ENCODE measurements at places on chromosomes 7 and 10. TPM values are rescaled to one million over a fixed set of nuclear protein-coding genes. Genes with fewer than 3 reads are reported as not detected.

Gene FZD8
- total RNA-seq, result 0.31 TPM

Gene CAV2
- total RNA-seq, result not detected

- no peaks in the 10 kb centered on the region for H3K27me3 ChIP-seq
- H3K36me3 ChIP-seq, result no peaks in the 10 kb centered on the region
- H3K4me3 ChIP-seq, result no peak overlapping the region
Measured at GRCh38 chr10:57849691-57850357, 417.9 kb downstream of the IPMK start.

Gene AKR1D1
- total RNA-seq, result not detected

Gene ATG9B
- 3.5 TPM for total RNA-seq

DNA sequence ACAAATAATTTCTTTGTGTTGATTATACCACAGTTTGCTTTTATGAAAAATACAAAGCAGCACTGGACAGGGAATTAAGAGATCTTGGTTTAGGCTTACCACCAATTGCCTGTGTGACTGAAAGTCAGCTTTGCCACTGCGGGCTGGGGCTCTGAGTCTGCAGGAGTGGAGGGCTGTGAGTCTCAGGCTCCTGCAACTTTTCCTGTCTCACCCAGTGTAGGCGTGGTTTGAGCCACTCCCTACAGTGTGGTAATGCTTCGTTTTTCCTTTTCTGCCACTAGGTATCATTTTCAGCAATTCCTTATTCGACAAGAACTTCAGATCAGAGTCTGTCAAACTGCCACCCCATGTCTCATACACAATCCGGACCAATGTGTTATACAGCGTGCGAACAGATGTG lies 180.6 kb downstream of the ABCA13 start:
- no peak overlapping the region for H3K27ac ChIP-seq
- no peaks in the 10 kb centered on the region for H3K4me1 ChIP-seq
- no peak overlapping the region for H3K4me3 ChIP-seq
- peaks cover 4% of the 10 kb centered on the region for H3K27me3 ChIP-seq
- H3K36me3 ChIP-seq, result no peaks in the 10 kb centered on the region
- no peak for DNase-seq

- no peaks in the 10 kb centered on the region for H3K36me3 ChIP-seq
- DNase-seq, result no peak
- H3K27me3 ChIP-seq, result no peaks in the 10 kb centered on the region
- no peaks in the 10 kb centered on the region for H3K4me1 ChIP-seq
- no peak overlapping the region for H3K27ac ChIP-seq
- H3K4me3 ChIP-seq, result no peak overlapping the region
Measured at GRCh38 chr10:81784111-81784597, 90.8 kb upstream of the NRG3 start.

DNA sequence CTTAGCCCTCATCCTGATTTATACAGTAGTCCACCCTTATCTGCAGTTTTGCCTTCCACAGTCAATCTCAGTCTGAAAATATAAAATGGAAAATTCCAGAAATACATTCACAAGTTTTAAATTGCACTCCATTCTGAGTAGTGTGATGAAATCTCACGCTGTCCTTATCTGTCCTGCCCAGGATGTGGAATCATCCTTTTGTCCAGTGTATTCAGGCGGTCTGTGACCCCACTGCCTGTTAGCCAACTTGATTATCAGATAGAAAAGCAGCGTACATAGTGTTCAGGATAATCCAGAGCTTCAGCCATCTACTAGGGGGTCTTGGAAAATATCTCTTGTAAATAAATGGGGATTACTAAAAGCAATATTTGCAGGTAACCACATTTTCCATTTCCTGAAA lies 146.3 kb downstream of the MALRD1 start:
- no peak overlapping the region for H3K4me3 ChIP-seq
- no peaks in the 10 kb centered on the region for H3K4me1 ChIP-seq
- no peaks in the 10 kb centered on the region for H3K36me3 ChIP-seq
- no peaks in the 10 kb centered on the region for H3K27me3 ChIP-seq

Gene ADAM22
- 1.8 TPM for total RNA-seq

DNA sequence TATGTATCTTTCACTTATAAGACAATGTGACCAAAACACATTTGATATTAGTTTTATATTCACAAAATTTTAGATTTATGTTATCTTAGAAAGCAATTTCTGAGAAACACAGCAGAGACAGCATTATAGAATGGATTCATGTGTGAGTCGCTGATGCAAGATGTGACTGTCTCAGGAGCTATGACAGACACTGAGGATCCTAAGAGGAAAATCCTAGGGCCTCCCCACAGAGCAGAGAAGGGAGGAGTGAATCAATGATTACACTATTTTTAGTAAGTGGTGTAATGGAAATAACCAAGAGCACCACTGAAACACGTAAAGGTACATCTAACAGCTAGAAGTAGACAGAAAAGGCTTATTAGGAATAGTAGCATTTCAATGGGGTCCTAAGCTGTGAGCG lies 204.0 kb upstream of the PTN start:
- H3K27me3 ChIP-seq, result no peaks in the 10 kb centered on the region
- H3K4me3 ChIP-seq, result no peak overlapping the region
- DNase-seq, result no peak
- H3K27ac ChIP-seq, result no peak overlapping the region
- no peaks in the 10 kb centered on the region for H3K36me3 ChIP-seq

GRCh38 chr10:27607591-27607990 lies 103.5 kb downstream of the RAB18 start:
- no peaks in the 10 kb centered on the region for H3K27me3 ChIP-seq
- H3K4me3 ChIP-seq, result no peak overlapping the region

- no peak overlapping the region for H3K27ac ChIP-seq
- peaks cover 4% of the 10 kb centered on the region for H3K4me1 ChIP-seq
- DNase-seq, result no peak
- no peaks in the 10 kb centered on the region for H3K27me3 ChIP-seq
Measured at GRCh38 chr7:111368381-111369065, 193.8 kb downstream of the IMMP2L start.

DNA sequence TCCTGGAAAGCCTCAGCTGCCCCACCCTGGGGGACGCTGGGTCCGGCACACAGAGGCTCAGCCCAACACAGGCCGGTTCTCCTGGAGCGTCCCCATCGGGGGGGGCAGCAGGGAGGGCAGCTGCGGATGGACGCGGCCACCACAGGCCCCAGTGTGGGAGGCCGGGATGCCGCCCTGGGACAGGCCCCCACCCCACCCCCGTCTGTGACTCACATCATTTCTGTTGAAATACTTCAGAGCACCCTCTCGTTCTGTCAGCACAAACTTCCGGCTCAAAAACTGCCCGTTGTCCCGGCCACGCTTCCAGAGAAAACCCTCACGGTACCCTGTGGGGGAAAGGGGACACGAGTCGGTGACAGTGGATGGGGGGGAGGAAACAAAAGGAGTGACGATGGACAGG lies 28.5 kb downstream of the GET4 start:
- no peak for DNase-seq
- H3K36me3 ChIP-seq, result no peaks in the 10 kb centered on the region
- no peak overlapping the region for H3K27ac ChIP-seq

GRCh38 chr10:8543361-8544056 lies 489.0 kb downstream of the GATA3 start:
- no peaks in the 10 kb centered on the region for H3K36me3 ChIP-seq
- H3K27ac ChIP-seq, result no peak overlapping the region
- no peaks in the 10 kb centered on the region for H3K27me3 ChIP-seq
- H3K4me1 ChIP-seq, result peaks cover 15% of the 10 kb centered on the region
- H3K4me3 ChIP-seq, result no peak overlapping the region
- DNase-seq, result no peak

DNA sequence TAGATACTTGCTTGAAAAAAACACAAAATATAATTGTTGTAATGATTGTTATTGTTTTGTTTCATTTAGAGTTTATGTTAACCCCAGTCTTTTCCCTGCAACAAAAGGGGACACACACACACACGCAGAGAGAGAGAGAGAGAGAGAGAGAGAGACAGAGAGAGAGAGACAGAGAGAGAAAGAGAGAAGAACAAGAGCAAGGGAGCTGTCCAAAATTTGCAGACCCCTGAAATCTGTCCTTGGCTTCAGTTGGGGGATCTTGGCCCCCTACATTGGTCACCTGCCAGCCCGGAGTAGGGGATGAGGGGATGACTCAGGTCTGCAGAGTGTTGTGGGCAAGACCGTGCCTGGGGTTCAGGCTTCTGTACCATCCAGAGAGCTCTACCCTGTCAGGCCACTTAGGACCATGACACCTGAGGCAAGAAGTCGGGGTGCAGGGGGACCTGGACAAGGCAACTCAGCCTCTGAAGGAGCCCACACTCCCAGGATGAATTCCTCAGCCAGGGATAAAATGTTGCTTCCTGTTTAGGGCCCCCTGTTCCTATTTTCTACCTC lies 73.1 kb downstream of the RAMP3 start:
- no peaks in the 10 kb centered on the region for H3K36me3 ChIP-seq
- no peak overlapping the region for H3K4me3 ChIP-seq
- peaks cover 3% of the 10 kb centered on the region for H3K4me1 ChIP-seq
- H3K27me3 ChIP-seq, result peaks cover 20% of the 10 kb centered on the region

DNA sequence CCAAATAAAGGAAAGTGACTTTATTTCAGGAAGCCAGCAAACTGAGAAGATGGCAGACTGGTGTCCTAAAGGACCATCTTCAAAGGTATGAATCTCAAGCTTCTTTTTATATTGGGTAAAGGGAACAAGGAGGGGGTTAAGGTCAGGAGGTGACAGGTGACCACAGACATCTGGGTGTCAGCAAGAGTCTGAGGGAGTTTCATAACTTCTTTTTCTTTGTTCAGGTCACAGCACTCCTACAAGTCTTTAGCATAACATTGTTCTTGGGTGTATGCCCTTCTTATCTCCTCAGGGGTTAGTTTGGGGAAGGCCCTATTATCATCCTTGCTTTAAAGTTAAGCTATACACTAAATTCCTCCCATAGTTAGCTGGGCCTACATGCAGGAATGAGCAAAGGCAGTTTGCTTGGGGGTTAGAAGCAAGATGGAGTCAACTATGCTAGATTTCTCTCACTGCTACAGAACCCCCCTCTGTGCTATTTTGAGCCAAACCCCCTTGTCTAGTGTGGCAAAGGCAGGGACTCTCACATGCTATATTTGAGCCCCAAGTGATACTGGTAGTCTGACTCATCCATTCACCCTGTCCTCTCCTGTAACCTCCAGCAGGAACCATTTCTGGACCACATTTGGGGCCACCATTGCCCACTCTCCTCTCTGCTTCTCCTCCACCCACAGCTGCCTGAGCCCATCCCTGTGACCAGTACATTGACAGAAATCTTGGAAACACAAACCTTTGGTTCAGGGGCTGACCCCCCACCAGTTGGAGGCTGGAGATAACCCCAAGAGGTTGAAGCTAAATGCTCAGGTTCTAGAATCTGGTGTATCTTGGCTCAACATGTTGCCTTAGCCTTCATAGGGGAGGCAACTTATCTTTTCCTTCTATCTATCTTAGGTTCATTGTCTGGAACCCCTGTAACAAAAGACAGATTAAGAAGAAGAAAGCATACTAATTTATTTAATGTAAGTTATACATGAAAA lies 55.5 kb upstream of the LRGUK start:
- DNase-seq, result no peak
- no peak overlapping the region for H3K4me3 ChIP-seq
- H3K36me3 ChIP-seq, result peaks cover 17% of the 10 kb centered on the region
- H3K4me1 ChIP-seq, result no peaks in the 10 kb centered on the region
- H3K27ac ChIP-seq, result no peak overlapping the region
- H3K27me3 ChIP-seq, result no peaks in the 10 kb centered on the region

DNA sequence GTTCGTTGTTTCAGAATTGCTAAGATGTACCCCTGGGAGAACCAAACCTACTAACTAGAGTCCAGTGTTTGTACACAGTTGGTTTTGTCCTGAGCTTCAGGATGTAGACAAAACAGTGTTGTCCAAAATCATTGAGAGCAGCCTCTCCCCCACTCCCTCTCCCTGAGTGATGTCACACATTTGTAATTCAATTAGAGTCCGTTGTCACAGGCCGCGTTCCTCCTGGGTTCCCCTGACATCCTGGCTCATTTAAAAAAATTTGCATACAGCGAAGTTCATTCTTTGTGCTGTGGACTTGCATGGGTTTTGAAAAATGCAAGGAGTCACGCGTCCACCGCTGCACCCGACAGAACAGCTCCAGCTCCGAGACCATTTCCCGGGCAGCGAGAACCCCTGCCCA lies 10.3 kb downstream of the GRIFIN start:
- H3K4me3 ChIP-seq, result no peak overlapping the region
- DNase-seq, result no peak
- H3K27ac ChIP-seq, result no peak overlapping the region
- no peaks in the 10 kb centered on the region for H3K36me3 ChIP-seq
- H3K27me3 ChIP-seq, result peaks cover 2% of the 10 kb centered on the region

DNA sequence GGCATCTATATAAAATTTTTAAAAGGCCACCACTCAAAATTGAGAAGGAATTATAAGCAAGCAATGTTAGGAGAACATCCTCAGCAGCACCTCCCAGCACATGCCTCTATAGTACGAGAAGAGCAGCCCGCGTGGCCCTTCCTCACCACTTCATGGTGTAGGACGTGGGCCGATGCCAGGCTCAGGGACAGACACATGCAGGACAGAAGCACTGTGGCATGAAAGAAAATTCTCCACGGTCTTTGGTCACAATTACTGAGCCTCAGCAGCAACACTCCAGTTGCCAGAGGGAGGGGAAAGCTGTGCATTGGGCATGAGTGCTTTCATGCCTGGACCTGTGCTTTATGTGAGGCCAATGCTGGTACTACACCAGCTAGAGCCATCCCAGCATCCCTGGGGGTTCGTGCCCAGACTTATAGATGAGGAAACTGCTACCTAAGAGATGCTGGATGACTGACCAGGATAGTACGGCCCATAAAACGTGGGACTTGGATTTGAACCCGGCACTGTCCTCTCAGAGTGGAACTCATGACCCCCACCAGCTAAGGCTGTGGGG lies 164.7 kb downstream of the ADAM12 start:
- H3K27ac ChIP-seq, result no peak overlapping the region
- no peak for DNase-seq
- H3K36me3 ChIP-seq, result no peaks in the 10 kb centered on the region
- H3K4me1 ChIP-seq, result no peaks in the 10 kb centered on the region
- no peak overlapping the region for H3K4me3 ChIP-seq
- no peaks in the 10 kb centered on the region for H3K27me3 ChIP-seq

DNA sequence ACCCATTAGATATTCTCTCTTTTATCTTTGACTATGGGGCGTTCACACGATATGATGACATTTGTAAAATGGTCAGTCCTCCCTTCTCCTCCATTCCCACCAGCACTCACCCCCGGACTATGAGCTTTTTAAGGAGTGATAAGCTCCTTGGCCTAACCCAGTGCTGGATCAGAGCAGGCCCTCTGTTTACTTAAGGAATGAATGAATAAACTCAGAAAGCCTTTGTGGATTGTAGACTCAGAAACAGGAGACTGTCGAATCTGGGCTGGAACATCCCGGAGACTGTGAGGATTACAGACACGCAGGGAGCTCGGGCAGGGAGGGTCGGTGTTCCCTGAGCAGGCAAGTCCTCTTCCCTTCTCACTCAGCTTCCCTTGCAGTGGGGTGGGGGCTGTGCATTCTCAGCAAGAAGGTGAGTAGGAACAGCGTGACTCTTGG lies 6.8 kb upstream of the ZCCHC24 start:
- H3K4me1 ChIP-seq, result no peaks in the 10 kb centered on the region
- DNase-seq, result no peak
- no peaks in the 10 kb centered on the region for H3K36me3 ChIP-seq

Gene PDZD7
- total RNA-seq, result 0.31 TPM

GRCh38 chr7:6653071-6654003 lies 16.2 kb downstream of the ZNF316 start:
- no peak overlapping the region for H3K27ac ChIP-seq
- no peaks in the 10 kb centered on the region for H3K4me1 ChIP-seq
- peaks cover 36% of the 10 kb centered on the region for H3K36me3 ChIP-seq
- H3K27me3 ChIP-seq, result no peaks in the 10 kb centered on the region
- no peak for DNase-seq

Data from activated CD4-positive, alpha-beta memory T cell treated with anti-CD3 and anti-CD28 coated beads for 36 hours (primary cell).